Kidney (tissue), 22 donors: ENCODE measurements at places on chromosomes 13 and 19. TPM values are rescaled to one million over a fixed set of nuclear protein-coding genes. Genes with fewer than 3 reads are reported as not detected.

DNA sequence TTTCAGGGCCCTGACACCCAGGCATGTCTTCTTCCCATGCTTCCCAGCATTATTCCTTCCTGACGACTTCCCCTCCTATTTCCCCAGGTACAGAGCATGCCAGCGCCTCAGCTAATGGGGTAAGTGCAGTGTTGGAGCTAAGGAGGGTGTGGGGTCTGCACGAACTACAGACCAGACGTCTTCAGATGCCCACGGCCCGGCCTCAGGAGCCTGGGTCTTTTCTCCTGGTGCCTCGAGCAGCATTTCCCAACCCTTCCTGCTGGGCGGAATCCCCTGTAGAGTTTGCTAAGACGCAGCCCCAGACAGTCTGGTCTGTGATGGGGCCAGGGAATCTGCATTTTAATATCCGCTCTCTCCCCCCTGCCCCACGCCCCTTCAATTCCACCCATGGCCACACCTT lies 10.1 kb upstream of the CEACAM19 start:
- DNase-seq = no peak

DNA sequence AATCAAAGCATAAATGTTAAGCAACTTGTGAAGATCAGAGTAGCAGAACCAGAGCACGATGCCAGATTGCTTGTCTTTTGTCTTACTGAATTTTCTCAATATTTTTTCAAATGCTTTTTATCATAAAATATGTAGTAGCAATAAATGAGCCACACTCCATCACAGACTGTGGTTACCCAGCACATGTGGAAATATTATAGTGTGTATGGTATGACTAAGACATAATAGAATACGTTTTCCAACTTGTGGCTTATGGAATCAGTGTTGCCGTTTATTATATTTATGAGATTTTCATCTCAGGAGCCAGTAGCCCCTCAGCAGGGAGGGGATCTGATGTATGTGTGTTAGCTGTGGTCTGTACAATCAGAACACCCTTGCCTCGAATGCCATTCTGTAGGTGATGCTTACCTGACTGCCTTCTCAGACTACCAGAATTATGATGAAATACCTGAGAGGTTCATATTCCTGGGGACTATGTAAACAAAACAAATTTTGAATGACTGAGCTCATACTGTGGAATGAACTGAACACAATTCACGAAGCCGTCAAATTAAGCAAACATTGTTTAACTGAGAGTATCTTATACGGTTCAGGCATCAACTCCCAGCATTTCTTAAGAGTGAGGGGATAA lies 1.9 kb downstream of the SCEL start:
- no peak for DNase-seq

The ZNF723 gene
- total RNA-seq = not detected

The ICAM1 gene
- total RNA-seq = 50.3 TPM

DNA sequence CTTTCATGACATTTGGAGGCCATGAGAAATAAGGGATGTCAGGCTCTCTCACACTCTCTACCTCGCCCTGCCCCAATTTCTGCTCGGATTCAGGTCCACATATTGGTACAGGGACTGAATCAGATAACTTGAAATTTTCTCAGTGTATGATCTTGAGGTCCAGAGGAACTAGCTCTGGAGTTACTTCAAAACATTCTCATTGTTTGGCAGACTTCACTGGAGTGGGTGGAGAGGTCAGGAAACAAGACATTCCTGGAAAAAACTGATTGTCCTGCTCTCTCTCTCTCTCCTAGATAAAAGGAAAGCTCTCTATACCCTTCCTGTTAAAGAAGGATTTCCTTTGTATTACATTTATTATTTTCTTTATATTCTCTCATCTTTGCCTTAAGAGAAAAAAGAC lies 428.1 kb upstream of the DACH1 start:
- DNase-seq = no peak

The DHDH gene
- 0.60 TPM for total RNA-seq

DNA sequence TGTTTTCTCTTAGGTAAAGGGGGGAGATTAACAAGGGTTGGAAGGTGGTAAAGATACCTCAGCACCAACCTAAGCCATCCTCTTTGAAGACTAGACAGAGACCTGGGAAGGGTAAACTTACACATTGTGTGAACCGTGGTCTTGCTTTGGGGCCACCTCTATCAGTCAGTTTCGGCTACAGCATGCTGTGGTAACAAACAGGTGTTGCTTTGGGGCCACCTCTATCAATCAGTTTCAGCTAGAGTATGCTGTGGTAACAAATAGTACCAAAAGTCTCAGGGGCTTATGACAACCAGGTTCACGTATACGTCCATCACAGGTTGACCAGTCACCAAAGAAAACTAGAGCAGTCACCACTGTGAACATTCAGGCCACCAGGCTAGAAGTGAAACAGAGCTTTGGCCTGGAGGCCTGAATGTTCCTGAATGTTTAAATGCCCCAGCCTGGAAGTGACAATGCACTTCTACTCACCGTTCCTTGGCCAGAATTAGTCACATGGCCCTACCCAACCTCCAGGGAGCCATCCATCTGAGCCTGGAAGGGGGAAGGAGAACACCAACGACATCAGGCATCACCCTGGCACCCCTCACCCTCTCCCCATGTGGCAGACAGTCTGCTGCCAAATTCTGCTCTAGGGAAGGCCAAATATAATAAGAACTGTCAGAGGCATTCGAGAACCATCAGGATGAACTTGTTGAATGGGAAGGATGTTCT lies 3.8 kb downstream of the FXYD7 start:
- no peak for DNase-seq

The RGL3 gene
- 126 TPM for total RNA-seq

- DNase-seq = no peak
Measured at GRCh38 chr13:84741253-84741652, 859.0 kb upstream of the SLITRK1 start.

DNA sequence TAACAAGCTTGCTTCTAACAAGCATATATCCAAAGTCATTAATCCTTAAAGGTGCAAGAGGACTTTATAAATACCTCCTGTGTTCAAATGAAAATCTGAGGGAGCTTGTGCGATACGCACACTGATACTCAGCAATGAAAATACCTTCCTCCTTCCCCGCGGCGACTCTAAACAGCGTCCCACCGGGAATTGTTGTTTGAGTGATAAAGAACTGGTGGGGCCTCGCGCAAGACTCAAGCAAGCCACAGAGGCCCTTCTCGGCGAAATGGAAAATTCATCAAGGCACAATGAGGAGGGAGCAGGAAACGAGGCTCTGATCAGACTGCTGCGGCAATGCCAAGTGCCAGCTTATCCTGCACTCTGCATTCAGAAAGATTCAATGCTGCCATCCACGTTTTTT lies 126.7 kb downstream of the ABCC4 start:
- no peak for DNase-seq

GRCh38 chr13:107968470-107968869 lies 246.9 kb downstream of the LIG4 start:
- no peak for DNase-seq

DNA sequence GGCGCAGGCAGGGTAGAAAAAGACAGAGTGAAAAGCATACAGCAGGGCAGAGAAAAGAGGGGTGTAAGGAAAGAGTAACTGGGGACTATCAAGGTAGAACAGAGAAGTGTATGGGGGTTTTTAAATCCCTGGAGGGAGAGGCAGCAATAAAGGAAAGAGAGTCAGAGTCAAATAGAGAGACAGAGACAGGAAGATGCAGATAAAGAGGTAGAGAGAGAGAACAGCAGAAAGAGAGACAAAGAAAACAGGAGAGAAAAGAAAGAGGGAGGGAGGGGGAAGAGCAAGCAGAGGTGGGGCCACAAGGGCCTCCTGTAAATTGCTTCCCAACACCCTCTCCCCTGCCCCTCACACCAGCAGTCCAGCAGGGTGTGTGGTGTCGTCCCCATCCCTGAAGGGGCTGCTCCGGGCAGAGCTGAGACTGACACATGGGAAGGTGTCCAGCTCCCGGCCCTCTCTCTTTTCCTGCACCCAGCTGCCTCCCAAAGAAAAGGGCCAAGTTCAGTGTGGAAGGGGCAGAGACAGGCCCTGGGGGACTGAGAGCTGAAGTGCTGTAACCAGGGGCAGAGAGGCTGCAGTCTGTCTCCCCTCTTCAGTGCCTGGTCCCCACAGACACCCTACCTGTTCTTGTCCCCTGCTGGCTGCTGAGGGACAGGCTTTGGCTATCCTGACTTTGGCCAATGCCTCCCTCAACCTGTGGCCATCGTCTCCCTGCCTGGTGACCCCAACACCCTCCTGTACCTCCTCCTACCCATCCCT lies 17.4 kb upstream of the POU2F2 start:
- no peak for DNase-seq

DNA sequence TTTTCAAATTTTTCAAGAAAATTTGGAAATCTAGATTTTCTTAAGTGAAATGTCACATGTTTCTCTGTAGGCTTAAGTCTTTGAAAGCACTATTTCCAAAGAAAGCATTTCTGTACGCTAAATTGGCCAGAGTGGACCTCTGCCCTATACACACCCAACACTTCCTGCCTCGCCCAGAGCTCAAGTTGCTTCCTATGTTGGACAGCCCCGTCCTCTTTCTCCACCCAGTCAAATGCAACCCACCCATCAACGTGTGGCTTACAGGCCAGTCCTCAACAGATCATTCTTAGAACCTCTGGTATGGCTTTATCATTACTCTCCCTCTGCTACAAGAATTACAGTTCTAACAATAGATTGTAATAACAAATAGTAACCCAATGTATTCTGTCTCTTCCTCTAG lies 24.2 kb downstream of the KLF12 start:
- DNase-seq = no peak

DNA sequence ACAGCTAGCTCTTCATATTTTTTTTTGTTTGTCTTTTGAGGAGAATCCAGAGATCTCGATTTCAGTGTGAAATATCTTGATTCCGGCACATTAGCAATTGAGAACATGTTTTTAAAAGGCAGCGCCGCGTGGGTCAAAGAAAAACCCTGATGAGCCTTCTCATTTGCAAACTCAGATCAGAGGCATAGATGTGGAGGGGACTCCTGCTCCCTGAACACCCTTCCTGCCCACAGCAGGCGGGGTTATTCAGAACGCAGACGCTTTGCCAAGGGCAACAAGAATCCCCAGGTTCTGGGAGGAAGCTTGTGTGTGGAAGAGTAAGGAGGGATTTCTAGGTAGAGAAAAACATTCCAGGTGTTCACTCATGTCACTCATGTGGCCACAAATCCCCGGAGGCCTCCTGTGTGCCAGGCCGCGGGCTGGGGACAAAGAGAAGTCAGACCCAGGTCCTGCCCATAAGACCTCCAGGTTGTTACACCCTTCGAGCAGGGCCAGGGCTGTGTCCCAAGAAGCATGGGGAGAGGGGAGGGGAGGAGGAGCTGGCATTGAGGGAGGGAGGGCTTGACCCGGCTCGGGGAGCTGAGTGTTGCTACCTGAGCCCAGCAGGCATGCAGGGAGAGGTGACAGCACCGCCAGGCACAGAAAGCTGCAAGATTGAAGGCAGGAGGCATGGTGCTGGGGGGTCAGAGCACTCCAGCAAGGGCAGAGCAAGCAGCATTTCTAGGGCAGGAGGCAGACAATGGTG lies 15.9 kb upstream of the IGLON5 start:
- peak; percentile 21 for DNase-seq

- no peak for DNase-seq
Measured at GRCh38 chr13:31859571-31859970, 120.2 kb downstream of the RXFP2 start.

GRCh38 chr13:37069597-37070103 lies 10.2 kb upstream of the SUPT20H start:
- DNase-seq = no peak

DNA sequence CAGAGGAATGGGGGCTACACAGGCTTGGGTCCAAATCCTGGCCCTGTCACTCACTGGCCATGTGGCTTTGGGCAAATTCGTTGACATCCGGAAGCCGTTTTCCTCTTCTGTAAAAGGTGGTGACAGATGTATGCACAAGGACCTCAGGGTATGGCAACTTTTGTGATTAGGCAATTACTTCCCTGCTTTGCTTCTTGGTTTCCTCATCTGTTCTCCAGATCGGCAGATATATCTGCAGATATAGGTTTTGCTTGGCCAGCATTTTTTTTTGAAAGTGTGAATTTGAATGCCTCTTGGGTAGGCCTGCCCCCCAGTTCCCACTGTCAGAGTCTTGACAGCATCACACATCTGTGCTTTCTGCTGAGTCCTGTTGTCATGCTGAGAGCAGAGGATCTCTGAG lies 17.7 kb downstream of the TMEM272 start:
- no peak for DNase-seq

The CCL25 gene
- not detected for total RNA-seq

The PDX1 gene
- total RNA-seq = not detected

DNA sequence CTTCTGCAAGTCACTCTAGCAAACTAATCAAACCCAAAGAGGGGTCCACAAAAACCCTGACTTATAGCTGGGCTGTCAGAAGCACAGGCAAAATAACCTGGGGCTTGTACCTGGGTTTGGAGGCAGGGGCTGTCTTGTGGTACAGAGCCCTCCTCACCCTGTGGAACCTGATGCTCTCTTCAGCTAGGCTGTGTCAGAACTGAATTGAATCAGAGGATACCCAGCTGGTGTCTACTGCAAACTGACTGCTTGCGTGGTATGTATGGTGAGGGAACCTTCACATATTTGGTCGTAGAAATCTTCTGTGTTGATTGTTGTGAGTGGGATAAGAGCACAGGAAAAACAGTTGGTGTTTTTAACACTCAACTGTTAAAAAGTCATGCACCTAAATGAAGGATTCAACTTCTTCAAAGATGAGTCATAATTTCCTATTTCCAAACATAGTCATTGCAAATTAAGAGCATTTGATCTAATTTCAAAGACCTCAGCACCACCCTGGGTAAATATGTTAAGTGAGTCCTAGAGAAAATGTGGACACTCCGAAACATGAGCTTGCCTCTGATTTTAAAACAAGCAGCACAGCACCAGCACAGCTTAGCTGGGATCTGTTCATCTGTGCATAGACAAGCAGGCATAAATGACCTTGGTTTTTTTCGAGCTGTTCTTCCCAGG lies 840.2 kb downstream of the UQCRFS1 start:
- no peak for DNase-seq

DNA sequence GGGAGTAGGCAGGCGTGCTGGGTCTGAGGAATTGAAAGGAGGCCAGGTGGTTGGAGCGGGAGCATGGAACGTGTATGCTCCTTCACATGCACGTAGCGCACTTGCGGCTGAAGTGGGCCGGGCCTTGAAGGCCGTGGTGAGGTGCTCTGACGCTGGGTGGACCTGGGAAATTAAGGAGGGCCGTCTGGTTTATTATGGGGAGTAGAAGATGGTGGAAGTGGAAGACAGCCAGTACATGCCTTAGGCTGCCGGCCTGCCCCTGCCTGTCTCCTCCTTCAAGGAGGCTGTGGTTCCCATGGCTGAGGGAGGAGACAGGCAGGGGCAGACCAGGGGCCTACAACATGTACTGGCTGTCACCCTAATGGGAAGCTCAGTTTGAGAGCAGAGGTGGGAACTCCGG lies 23.9 kb downstream of the GATAD2A start:
- no peak for DNase-seq

The RFPL4AL1 gene
- total RNA-seq = not detected

The IQCN gene
- 6.3 TPM for total RNA-seq

DNA sequence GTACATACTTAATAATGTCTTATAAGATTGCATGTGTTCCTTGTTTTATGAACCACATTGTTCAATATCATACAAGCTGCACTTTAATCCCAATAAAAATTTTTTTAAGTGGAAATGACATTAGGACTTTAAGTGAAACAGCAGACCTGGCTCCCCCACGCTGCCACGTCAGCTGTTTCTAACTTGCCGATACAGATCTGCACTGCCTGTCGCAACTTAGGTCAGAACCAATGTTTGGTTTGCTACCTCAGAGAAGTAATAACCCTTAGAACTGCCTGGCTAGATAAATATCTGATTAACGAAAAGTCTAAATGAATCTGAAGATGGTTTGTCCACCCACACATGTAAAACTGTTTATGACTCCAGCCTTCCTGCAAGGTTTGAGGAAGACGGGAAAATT lies 327.5 kb upstream of the DACH1 start:
- peak; percentile 41 for DNase-seq
